ENCODE measurements at places on chromosomes 1 and 21.

GRCh38 chr21:37231249-37231645 is 35.9 kb downstream of the VPS26C start:
- no peak for DNase-seq

DNA sequence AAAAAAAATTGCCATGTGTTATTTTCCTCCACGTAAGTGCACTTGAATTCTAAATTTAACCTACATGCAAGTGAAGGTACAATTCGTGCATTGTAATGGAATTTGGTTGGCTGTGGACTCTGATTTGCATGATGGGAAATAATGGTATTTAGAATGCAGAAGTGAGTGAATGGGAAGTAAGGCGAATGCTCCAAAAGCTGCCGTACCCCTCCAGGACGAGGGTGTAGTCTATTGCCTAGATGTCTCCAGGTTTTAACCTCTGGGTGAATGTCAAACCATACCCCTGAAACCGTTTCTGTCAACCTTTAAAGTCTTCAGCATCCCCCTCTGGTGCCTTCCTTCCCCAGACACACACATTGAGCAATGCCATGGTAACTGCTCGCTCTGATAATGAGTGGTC is 44.5 kb downstream of the KIAA0040 start:
- DNase-seq = no peak

- no peak for DNase-seq
Observed at GRCh38 chr1:5620997-5621396, 371.2 kb downstream of the NPHP4 start.

DNA sequence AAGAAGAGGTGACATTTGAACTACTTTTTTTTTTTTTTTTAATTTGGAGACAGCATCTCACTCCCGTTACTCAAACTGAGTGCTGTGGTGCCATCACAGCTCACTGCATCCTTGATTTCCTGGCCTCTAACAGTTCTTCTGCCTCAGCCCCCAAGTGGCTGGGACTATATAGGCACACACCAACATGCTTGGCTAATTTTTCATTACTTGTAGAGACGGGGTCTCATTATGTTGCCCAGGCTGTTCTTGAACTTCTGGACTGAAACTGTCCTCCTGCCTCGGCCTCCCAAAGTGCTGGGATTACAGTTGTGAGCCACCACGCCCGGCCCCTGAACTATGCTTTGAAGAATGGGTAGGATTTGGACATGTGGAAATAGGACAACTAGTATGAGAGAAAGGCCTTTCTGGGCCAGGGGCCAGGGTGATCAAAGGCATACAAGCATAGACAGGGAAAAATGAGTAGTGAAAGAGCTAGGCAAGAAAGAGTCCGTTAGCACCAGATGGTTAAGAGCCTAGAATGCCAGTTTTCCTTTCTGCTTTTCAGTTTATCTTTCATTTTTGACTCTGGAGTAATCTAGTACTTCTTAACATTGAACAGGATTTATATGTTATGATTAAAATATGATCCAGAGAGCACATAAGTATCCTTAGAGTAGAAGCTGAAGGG is 6.3 kb downstream of the RABGAP1L start:
- no peak for DNase-seq

DNA sequence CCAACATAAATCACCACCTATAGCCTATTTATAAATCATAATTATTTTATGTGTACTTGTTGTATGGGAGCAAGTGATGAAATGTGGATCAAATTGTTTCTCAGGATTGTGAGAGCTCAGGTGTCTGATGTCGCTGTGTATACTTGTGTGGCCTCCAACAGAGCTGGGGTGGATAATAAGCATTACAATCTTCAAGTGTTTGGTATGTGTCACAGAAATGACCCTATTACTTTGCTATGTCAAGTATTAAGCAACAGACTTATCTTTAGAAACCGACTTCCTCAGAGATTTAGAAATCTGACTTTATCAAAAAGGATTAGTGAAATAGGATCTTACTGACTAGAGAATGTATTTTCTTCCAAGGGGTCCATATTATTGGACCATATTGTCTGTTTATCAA is 280.9 kb downstream of the TPR start:
- no peak for DNase-seq

DNA sequence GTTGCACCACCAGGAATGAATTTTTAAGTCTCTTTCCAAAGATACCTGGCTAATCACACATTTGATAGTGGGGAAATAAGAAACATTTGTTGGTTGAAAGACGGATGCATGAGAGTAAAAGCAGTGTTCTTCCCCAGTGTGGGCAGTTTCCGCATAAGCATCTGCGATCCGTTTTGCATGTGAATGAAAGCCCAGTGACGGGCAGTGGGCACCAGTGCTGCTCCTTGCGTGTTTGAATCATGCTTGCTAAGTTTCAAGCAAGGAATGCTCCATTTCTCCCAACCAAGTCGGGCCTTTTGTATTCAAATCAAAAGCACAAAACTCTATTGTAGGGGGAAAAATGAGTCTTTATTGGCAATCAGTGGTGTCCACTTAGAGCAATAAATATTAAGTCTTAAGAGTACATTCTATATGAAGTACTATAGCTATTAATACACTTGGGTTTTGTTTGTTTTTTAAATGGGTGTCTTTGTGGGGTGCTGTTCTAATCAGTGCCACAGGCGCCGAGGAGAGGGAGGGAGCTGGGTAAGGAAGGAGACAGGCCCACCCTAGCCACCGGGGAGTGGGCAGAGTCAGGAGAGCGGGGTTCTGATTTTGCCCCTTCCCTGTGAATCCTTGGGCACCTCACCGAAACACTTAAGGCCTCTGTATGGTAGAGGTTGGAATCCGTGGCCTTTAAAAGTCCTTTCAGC is 750 bp upstream of the PTGFRN start:
- no peak for DNase-seq

DNA sequence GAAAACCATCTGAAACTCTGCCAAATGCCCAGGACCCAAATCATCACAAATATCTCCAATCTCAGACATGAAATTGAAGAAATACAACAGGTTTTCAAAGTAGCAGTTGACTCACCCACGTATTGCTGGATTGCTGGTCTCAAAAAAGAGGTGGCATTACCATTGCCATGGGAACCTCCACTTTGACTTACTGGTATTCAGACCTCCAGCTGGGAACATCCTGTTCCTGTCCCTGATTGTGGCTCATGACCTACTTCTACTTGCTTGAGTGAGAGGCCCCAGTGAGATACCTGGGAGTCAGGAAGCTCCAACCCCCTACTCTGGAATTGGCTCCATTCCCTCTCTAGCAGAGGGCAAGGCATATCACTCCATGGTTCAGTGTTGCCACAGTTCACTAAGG is 64.6 kb downstream of the NMNAT2 start:
- no peak for DNase-seq

GRCh38 chr1:189693140-189693539 is 784.5 kb downstream of the BRINP3 start:
- DNase-seq = no peak

DNA sequence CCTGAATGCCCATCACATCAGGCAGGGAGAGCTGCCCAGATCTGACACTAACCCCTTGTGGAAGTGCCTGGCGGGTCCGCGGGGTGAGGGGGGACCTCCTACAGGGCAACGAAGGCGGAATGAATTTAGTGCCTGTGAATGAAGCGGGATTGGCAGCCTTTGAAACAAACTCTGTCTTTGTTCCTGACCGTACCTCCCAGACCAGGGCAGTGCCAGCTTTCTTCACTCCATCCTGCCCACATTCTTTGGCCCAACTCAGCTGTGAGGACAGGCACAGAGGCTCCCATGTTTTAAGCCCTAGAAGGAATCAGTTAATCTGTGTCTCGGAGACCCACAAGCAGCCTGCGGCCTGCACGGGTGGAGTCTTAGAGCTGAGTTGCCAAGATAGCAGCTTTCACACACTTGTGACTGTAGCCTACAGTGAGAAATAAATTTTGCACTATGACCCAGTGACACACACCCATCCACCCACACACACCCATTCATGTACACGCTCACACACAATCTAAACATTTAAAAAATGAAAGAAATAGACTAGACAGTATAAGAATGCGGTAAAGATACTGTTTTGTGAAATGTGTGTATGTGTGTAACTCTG is 60.1 kb upstream of the USP24 start:
- DNase-seq = no peak

- DNase-seq = no peak
Observed at GRCh38 chr1:62436039-62436465, 797 bp upstream of the USP1 start.

DNA sequence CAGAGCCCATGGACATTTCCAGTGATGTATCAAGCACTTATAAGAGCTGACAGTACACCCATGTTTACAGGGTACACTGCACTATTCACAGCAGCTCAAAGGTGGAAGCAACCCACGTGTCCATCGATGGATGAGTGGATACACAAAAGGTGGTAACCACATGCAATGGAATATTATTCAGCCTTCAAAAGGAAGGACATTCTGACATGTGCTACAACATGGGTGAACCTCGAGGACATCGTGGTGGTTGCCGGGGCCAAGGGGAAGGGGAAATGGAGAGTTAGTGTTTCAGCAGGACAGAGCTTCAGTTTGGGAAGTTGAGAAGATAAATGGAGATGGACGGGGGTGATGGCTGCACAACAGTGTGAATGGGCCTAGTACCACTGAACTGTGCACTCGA is 9.1 kb downstream of the AGT start:
- DNase-seq = no peak

GRCh38 chr1:41639332-41639936 is 155.0 kb upstream of the EDN2 start:
- no peak for DNase-seq

- no peak for DNase-seq
Observed at GRCh38 chr1:13714851-13715250, 14.9 kb downstream of the PRDM2 start.

DNA sequence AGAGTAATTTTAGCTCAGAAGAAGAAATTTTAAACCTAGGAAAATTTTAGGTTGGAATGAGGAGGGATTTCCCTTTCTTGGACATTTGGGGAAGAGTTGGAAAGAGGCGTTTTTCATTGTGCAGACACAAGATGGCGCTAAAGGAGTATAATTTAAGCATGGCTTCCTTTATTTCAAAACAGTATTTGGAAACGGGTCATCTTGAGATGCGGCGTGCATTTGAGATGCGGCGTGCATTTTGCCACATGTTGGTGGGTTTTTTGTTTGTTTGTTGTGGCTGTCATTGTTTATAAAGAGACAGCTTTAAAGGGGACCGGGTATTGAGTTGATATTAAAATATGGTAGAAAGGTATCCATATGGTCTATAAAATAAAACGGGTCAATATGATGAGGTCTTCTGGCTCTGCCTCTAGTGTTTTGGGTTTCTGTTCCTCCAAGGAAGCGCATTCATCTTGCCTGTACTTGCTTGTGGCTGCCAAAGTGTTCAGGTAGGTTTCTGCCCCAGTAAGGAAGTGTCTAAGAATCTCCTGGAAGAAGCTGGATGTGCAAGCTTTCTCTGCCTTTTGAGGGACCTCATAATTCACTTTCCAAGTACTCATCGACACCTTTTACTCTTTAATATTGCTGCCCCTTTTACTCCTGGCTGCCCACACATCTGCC is 210.3 kb downstream of the SLC35F3 start:
- peak; percentile 50 for DNase-seq

DNA sequence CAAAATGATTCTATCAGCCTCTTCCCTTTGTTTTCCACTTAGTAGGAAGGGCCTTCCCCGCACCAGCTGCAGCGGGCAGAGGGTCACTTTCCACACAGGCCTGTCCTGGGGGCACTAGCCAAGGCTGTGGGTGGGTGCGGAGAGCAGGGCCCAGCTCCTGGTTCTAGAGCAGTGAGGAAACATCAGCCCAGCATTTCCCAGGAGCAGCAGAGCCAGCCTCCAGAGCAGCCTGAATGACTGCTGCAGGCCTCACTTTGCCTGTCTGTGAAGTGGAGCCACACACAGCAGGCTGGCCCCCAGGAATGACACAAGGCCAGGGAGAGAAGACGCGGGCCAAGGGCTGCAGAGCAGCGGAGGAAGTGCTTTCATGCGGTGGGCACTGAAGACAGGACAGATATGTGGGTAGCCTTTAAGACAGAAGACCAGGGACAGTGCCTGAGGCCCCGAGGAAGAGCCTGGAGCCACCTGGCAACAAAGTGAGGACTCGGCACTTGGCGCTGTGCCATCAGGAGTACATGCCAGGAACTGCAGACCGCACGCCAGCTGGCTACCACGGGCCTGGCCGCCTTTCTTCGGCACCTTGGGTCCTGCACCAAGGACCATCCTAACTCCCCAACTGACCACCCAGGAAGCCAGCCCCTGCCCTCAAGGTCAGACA is 42.0 kb downstream of the ACOT7 start:
- DNase-seq = peak; percentile 76

DNA sequence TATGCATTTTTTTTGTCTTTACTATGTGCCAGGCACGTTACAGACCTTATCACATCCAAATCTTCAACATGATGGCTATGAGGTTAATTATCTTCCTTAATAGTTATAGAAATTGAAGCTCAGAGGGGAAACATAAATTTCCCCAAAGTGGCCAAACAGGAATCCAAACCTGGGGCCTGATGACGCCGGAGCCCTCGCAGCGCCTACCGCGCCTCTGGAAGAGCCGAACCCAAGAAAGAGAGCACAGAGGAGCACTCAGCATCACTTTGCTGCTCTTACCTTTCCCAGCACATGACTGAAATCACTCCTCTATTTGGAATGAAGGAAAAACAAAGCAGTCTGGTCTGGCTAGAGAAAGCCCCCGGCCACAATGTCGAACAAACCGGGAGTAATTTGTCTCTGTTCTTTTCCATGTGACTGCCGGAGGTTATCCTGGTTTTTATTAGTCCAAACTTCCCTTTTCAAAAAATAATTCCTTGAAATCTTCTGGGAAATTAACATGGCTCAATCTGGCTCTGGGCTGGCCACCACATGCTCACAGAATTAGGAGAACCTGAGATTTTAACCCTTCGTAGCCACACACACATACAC is 195.5 kb downstream of the ADSS2 start:
- DNase-seq = no peak

GRCh38 chr1:10196976-10197375 is 13.4 kb upstream of the KIF1B start:
- no peak for DNase-seq

DNA sequence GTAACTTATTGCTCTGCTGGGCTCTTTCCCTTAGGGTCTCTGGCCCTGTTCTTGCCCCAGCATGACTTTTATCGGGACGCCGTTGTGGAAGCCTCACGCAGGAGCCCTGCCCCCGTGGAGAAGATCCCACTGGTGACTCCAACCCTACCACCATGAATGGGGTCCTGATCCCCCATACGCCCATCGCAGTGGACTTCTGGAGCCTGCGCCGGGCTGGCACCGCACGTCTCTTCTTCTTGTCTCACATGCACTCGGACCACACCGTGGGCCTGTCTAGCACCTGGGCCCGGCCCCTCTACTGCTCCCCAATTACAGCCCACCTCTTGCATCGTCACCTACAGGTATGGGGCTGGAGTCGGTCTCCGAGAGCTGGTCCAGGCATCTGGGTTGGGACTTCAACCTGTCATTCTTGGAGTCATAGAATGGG is 322 bp downstream of the DCLRE1B start:
- no peak for DNase-seq

Data from cerebellar nuclear complex (tissue), 1 donor.